NCI-H1105 (cell line): ENCODE measurements at places on chromosomes 13 and 19.

GRCh38 chr19:3047496-3048189 lies 14.7 kb downstream of the TLE5 start:
- no peak for DNase-seq

GRCh38 chr19:43675906-43676305 lies 5.9 kb upstream of the PLAUR start:
- no peak for DNase-seq

DNA sequence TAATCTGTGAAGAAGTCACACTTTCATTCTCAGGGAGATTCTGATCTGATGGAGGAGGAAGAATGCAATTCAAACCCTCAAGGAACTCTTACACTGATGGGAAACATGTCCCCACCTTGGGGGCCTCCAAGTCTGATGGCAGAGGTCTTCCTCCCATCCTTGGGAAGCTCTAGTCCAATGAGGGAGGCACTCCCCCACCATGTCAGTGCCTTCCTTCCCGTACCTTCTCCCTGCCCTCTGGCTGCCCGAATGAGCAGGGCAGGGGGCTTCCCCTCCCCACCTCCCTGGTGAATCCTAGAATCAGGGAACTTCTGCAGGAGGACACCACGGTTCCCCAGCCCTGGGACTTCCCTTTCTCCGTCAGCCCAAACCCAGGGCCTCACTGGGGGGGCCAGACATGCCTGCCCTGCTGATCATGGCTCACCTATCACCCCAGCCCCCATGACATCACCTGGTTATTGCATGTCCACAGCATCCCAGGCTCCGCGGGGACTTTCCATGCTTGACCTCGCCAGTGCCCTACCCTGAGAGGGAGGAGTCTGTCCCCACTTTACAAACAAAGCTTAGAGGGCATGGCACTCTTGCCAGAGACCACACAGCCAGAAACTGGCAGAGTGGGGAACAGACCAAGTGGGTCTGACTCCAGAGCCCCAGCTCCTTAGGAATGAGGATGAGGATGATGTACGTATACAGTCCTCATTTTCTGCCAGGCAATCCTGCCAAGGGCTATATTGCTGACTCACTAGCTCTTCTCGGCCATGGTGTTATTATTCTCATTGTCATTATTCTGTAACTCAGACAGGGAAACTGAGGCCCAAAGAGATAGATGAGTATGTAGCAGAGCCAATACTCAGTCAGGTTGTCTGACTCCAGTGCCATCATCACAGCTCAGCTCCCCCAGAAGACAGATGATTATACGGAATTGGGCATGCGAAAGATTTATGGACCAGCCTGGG lies 9.6 kb upstream of the BCL3 start:
- DNase-seq: no peak

GRCh38 chr13:89687066-89687465 lies 1660.4 kb upstream of the MIR17HG start:
- DNase-seq: no peak

DNA sequence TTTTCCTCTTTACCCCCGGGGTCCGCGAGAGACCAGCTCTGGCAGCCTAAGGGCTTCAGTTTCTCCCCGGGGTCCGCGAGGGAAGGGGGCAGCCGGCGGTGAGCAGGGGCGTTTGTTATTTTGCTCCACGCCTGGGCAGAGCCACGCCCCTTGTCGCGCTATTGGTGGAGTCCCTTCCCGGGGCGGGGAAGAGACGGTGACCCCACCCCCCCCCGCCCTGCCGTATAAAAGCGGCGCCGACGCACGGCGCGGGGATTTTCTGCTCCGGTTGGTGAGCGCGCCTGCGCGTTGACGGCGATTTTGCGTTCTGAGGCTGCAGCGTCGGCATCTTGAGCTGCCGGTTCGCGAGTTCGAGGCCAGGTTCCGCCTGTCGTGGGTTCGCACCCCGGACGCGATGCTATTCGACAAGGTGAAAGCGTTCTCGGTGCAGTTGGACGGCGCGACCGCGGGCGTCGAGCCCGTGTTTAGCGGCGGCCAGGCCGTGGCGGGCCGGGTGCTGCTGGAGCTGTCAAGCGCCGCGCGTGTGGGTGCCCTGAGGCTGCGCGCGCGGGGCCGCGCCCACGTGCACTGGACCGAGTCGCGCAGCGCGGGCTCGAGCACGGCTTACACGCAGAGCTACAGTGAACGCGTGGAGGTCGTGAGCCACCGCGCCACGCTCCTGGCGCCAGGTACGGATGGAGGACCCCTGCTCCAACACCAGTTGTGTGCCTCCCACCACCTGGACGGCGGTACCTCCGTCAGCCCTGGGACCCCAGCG lies at the start of gene ARRDC2:
Gene ARRDC2, plus strand, starts transcription at position 254 of the 757 bp plus-strand sequence. Its CDS starts 141 bp downstream, at position 395.
- peak; percentile 90 for DNase-seq

- no peak for DNase-seq
Observed at GRCh38 chr19:30752201-30752600, 380.0 kb downstream of the ZNF536 start.

GRCh38 chr13:101217086-101217485 lies 199.2 kb downstream of the NALCN start:
- DNase-seq: no peak

DNA sequence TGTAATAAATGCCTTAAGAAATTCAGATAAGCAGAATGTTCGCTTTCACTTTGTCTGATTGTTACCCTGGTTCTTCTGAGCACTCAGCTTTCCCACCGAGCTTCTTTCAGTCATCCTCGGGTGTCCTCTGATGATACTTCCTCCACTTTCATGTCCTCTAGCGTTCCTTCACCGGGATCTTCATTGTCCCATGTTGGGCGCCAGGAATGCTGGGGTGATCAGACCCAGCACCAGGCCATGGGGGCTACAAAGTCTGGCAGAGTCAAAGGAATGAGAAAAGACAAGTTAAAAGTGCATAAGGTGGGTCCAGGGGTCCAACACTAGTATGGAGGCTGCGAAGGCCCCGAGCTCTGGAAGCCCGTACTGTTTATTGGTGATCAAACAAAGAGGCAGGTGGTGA lies 11.7 kb upstream of the C19orf84 start:
- no peak for DNase-seq

GRCh38 chr13:33487575-33488243 lies 202.2 kb upstream of the STARD13 start:
- no peak for DNase-seq

DNA sequence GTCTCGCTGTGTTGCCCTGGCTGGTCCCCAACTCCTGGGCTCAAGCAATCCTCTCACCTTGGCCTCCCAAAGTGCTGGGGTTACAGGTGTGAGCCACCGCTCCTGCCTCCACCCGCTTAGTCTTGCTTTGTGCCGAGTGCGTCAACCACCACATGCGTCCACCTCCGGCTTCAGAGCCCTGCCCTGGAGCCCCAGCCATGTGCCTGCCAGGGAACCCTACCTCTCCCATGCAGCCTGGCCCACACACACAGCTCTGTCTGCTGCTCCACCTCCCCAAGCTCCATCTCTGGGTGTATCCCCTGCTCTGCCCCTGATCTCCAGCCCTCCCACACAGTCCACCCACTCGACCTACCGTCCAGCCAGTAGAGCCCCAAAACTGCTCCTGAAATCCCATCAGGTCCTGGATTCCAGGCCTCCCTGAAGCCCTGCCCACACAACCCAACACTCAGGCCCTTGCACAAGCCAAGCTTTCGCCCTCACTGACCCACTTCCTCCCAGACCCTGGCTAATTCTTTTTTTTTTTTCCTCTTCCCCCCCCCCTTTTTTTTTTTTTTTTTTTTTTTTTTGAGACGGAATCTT lies 9.6 kb downstream of the CYP2F1 start:
- no peak for DNase-seq

- no peak for DNase-seq
Observed at GRCh38 chr13:41821238-41821594, 139.7 kb downstream of the VWA8 start.
